ENCODE measurements at places on chromosomes 1 and 21.
A peak's percentile ranks its signal among the peaks of the same experiment; 100 is the strongest.

- DNase-seq, result no peak
Observed at GRCh38 chr1:169184812-169185211, 78.3 kb downstream of the ATP1B1 start.

DNA sequence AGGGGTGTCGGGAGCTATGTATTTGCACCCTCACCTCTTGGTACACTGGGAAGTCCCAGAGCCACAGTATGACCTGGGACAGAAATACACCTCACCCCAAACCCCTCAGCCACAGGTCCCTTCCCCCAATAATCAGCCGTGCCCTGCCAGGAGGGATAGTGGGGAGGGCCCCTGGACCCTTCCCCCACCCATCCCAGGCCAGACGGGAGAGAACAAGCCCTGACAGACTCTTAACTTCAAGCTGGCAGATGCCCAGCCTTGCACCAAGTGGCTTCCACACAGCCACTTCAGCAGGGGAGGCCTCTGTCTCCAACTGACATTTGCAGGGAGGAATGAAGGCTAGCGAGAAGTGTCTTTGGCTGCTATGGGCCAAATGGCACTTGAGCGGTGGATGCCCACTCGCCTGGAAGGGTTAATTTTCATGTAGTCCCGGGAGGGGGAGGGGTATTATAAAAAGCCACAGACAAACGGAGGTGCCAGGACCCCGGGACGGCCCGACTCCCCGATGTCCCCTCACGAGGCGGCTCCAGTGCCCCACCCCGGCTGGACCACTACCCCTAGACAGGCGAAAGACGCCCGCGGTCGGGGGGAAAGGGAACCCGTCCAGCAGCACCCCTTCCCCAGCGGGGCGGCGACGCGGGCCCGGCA, 495 bp downstream of the SYNC start:
- DNase-seq, result no peak

GRCh38 chr1:112247036-112247597, 148.9 kb upstream of the CTTNBP2NL start:
- peak; percentile 86 for DNase-seq

- DNase-seq, result no peak
Observed at GRCh38 chr1:59291561-59291960, 5.3 kb upstream of the FGGY start.

DNA sequence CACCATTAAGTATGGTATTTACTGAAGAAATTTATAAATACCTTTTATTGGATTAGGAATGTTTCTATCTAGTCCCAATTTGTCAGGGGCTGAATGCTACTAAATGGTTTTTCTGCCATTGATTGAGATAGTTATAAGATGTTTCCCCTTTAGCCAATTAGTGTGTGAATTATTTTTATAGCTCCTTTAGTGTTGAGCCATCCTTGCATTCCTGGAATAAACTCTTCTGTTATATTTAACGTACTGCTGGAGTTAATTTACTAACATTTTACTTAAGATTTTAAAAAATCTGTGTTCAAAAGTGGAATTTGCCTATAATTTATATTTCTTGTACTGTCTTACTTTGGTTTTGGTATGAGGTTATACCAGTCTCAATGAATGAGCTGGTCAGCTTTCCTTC, 25.4 kb upstream of the LRRC3 start:
- no peak for DNase-seq
